ENCODE measurements at places on chromosomes 5 and 9.

DNA sequence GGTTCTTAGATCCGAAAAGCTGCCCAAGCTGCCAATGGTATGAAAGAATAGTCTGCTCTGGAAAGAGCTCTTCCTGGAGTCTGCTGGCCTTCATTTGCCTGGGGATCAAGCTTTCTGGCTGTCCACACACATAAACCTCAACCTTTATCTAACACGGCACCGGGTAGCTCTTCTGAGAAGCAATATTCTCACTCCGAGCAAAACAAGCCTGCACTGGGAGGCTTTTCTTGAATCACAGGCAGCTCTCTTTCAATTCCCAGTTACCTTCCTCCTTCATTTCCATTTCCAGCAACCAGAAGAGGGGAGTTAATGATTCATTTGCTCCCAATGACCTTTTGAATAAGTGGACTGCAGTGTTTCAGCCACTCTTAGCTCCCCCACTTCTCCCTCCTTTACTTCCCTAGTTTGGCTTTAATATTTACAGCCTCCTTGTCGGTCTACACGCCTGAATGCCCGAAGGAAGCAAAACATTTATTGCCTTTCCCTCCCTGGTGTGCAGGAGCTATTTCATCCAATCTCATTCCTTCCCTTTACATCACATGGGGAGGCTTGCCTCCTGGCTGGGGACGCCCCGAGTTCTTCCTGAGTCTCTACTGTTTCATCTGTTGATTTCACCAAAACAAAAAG is 187.1 kb downstream of the ARHGEF28 start:
- DNase-seq: no peak

GRCh38 chr5:111439473-111440075 is 72.8 kb downstream of the STARD4 start:
- DNase-seq: no peak

- DNase-seq: no peak
These were observed 463.2 kb upstream of the ADAMTS16 start for GRCh38 chr5:4676934-4677333.

DNA sequence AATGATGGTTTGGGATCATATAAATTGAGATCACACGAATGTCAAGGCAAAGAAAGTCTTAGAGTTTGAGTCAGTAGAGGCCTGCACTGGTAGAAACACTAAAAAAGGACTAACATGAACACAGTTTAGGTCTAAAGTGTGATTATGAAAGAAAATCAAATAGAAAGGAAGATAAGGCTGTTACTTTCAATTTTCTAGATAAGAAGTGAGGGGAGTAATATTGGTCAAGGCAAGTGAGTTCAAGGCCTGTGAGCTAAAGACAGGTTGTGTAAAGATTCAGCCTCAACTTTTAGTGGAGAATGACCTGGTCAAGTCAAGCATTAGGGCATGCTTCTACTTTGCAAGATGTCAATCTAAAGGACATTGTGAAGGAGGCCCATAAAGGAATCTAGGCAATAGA is 19.0 kb downstream of the VLDLR start:
- DNase-seq: no peak

DNA sequence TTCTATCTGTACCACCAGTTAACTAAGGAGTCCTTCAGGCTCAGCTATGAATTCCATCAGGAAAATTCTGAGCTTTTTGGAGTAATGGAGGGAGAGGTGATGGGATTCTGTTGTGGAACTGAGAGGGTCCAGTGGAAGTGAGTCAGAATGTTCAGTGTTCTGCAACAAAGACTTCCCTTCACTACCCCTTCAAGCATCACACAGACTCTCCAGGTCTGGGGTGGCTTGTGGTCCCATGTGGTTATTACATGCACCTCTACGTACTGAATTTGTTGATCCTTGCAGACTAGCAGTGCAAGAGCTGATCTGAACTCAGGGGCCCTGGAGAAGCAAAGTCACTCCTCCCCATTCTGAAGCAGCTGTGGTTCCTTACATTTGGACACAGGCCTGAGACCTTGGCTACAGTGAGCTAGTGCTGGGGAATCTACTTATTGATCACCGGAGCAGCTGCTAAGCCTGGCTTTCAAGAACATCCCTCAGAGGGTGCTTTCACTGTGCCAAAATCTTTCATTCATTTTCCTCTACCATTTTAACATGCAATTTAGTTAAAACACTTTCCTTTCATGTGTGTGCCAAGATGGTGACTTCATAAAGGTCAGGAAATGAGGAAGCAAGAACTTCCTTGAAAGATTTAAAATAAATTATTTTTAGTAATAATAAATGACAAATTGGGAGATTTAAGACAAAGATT is 75.0 kb upstream of the TNC start:
- DNase-seq: no peak

GRCh38 chr5:60066502-60066901 is 173.0 kb upstream of the PDE4D start:
- DNase-seq: no peak

- no peak for DNase-seq
These were observed 1.3 kb downstream of the TRIM7 start for GRCh38 chr5:181203777-181204112.

DNA sequence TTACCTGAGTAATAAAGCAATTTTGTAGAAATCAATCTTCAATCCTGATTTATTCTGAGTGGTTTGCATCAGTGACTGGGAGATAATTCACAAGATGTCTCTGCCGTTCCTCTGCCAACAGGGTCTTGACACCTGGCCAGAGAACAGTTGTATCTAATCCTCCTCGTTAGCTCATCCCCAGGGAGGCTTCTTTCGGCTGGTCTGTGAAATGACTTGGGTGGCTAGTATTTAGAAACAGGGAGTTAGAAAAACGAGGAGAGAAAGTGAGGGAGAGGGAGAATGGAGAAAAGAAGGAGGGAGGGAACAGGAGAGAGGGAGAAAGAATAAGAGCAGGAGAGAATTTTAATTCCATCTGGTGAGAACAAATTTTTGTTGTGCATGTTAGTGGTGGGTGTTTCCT is 600.2 kb upstream of the TLE4 start:
- no peak for DNase-seq

DNA sequence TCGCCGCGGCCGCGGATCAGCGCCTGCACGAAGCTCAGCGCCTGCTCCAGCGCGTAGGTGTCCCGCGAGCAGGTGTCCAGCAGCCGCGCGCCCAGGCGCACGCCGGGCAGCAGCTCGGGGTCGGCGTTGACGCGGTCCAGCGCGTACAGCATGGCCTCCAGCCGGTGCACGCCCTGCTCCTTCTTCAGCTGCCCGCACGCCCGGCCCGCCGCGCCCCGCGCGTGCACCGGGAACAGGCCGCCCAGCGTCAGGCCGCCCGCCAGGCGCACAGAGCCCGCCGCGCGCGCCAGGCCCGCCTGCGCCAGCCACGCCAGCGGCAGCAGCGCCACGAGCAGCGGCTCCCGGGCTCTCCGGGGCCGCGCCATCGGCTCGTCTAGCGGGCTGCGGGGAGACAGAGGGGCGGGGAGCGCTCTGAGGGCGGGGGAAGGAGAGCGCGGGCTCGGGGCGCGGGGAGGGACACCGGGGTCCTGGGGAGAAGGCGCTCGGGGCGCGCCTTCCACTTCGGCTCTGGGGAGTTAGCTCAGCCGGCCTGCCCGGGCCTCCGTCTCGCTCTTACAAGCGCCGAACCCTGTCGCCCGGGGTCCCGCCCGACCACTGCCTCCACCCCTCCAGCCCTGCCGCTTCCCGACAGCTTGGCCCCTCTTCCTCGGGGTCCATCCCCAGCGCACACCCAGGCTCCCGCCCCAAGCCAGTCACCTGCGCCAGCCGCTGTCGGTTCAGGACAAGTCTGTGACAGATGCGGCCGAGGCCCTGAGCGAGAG is at the start of gene GRM6:
Gene GRM6 (minus strand): TSS at position 741 of the 761 bp plus-strand sequence. CDS start 376 bp downstream, at position 365.
- no peak for DNase-seq

GRCh38 chr5:96952974-96953730 is 17.3 kb downstream of the LNPEP start:
- no peak for DNase-seq

DNA sequence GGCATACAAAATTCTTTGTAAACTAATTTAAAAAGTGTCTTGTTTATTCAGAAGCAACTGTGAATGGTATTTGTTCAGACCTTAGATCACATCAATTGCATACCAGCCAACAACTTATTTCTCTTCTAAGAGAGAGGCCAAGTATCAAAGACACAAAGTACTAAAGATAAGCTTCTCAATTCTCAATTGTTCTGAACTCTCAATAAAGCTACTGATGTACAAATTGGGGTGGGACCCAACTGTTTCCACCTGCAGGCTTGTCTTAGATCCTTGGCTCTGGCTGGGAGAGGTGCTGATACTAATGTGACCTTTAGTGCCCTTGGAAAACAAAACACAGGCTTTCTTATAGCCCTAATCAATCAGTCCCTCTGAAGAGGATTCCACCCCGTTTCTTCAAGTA is 22.1 kb downstream of the XRCC4 start:
- DNase-seq: no peak

DNA sequence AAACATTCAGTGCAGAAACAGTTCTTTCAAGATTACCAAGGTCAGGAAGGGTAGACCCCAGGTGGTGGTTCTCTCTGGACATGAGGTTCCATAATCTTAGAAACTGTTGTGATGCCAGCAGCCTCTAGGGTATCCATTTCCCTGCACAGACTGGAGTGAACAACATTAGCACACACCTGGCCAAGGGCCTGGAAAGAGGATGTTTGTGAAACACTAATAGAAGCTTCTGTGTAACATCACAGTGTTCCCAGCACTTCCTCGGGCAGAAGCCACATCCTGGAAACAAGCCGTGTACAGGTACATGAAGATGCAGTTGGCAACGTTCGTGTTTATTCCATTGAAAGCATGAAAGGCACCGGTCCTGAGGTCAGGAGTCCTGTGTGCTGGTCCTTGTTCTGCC is 598.2 kb upstream of the KLF4 start:
- no peak for DNase-seq

GRCh38 chr5:176486189-176486757 is 38.1 kb downstream of the FAF2 start:
- no peak for DNase-seq

DNA sequence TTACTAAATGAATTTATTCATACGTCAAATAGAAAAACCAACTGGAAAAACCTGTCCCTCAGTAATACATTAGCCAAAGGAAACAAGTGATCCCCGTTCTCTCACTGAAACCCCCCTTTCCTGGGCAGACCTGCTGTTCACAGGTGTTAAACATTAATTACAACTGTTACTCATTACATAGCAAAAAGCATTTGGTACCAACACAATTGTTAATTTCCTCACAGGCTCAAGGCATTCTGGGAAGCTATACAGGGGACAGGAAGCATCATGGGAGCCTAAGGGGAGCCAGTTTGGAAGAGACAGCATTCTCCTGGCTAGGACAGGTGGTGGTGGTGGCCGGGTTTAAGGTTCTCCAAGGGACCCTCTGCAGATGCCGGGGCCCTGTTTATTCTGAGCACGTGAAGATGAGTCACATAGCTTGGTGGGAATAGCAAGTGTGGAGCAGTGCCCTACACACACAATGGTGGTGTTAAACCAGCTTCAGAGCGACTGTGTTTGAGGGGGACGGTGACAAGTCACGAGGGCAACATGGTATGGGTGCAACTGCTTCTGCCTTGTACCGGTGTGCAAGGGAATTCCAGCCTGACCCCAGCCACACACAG is 62.6 kb upstream of the SLC25A51 start:
- DNase-seq: no peak

DNA sequence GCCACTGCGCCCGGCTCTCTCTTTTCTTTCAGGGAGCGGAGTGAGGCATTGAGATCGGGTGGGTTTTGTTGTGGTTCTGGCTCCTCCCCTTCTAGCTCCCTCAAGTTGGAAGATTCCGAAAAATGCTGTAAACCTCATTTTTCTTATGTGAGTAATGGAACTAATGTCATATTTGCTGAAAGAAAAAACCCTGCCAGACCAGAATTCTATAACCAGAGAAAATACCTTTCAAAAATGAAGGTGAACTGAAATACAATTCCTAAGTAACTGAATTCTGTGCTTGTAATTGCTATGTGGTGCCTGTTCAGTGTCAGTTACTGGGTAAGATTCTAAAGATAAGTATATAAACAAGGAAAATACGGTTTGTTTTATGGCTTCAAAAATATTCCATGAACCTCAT is 30.9 kb upstream of the CDK20 start:
- DNase-seq: no peak

GRCh38 chr5:2740051-2740875 is 11.2 kb downstream of the IRX2 start:
- no peak for DNase-seq

DNA sequence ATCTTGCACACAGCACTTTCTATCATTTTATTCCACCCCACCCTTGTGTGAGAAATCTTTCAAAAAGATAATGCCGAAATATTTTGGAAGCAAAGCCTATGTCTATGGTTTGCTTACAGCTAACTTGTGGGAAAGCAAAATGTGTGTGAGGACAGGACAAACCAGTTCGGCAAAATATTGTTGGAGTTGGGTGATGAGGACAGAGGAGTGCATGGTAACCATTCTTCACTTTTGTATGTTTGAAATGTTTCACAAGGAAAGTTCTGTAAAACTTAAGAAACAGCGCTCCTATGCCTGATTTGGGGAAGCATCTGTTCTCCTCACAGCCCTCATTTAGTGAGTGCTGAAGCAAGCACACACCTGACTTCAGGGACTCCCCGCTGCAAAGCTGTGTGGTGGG is 62.0 kb upstream of the RNF130 start:
- DNase-seq: no peak

GRCh38 chr9:134174073-134174449 is 9.7 kb upstream of the RNU6ATAC start:
- DNase-seq: no peak

- DNase-seq: no peak
These were observed 11.5 kb upstream of the NKX2-5 start for GRCh38 chr5:173246511-173246910.

GRCh38 chr9:38700695-38701094 is 19.2 kb downstream of the FAM240B start:
- DNase-seq: no peak

DNA sequence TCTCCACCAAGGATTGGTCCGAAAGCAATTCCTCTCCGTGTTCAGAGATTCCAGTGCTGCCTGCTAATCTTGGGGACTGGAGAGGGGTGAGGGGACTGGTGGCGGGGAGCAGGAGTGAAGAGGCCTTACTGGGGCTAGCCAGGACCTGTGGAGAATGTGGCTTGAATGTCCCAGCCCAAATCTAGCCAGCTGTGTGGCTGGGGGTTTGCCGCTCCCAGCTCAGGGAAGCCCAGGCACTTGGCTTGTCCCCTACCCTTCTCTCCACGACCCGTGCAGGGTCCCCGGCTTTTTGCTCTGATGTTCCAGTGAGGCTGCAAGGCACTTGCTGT is 2.4 kb downstream of the N4BP3 start:
- no peak for DNase-seq

DNA sequence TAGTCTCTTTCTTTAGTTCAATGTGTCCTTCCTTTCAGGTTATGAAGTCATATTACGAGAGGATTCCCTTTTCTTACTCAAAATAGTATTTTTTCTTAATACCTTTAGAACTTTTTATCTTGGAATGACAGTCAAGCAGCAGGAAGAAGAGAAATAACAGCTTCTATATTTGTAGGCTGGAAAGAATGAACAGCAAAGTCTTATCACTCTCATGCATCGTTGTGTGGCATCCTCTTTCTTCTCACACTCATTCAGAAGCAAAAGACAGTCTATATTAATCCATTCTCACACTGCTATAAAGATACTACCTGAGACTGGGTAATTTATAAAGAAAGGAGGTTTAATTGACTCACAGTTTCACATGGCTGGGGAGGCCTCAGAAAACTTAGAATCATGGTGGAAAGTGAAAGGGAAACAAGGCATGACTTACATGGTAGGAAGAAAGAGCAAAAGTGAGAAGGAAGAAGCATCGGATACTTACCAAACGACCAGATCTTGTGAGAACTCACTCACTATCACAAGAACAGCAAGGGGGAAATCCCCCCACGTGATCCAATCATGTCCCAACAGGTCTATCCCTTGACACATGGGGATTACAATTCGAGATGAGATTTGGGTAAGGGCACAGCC is 1646.1 kb upstream of the CDH6 start:
- no peak for DNase-seq

- DNase-seq: no peak
These were observed 30.0 kb downstream of the INSYN2B start for GRCh38 chr5:169950333-169950732.
